NCI-H446 treated with DMSO at 0.1 percent for 48 hours (cell line): ENCODE measurements at places on chromosomes 3 and 15.

DNA sequence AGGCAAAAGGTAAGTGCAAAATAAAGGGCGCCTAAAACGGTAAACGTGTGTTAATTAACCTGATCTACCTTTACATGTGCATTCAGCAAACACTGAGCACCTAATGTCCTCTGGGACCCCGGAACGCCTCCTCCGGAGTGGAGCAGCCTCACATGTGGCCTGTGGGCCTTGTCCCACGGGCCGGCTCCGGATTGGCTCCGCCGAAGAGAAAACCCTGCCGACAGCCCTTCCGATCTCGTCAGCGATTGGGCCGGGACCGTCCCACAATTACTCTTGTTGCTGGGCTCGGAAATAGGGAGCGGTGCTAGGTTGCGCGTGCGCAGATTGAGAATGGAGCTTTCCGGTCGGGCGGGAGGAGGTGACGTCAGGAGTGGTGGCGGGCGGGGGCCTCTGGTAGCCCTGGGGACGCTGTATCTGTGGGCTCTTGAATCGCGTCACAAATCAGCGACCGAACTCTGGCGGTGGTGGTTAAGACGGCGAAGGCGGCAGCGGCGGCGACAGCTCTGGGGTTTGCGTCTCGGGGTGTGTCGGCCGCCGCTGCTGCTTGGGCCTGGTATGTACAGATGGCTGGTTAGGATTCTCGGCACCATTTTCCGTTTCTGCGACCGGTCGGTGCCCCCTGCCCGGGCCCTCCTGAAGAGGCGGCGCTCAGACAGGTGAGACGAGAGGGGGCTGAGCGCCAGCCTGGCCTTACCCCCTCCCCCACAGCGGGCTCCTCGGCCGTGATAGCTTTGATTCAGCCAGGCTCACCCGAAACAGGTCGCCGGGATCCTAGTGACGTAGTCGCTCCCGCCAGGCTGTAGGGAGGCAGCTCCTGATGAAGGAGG lies at the start of gene SENP2:
SENP2 (plus strand) TSS at position 437 of the 827 bp plus-strand sequence; CDS start at position 556, 119 bp downstream.
- peak; percentile 99 for DNase-seq

GRCh38 chr3:45670436-45670835 lies 18.8 kb upstream of the SACM1L start:
- no peak for DNase-seq

DNA sequence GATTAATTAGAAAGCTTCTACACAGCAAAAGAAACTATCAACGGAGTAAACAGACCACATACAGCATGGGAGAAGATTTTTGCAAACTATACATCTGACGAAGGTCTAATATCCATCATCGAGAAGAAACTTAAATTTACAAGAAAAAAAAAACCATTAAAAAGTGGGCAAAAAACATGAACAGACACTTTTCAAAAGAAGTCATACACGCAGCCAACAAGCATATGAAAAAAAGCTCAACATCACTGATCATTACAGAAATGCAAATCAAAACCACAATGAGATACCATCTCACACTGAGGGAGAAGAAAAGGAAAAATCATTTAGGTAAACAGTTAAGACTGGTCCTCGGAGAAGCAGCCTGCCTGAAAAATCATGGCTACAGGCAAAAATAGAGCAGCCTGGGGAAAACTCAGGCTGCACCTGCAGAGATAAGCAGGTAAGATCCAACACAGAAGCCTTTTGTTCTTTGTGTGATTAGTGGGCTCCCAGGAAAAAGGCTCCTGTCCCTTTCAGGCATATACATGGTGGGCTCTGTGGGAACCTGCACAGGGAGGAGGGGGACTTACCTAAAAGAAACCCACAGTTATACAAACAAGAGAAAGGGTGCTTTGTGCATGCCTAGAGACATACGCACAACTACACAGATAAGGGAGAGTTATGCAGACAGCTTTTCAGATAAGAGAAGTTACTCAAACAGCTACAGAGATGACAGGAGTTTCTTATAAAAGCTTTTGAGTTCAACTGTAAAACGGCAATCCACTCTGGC lies 49.3 kb downstream of the C3orf70 start:
- DNase-seq = no peak

DNA sequence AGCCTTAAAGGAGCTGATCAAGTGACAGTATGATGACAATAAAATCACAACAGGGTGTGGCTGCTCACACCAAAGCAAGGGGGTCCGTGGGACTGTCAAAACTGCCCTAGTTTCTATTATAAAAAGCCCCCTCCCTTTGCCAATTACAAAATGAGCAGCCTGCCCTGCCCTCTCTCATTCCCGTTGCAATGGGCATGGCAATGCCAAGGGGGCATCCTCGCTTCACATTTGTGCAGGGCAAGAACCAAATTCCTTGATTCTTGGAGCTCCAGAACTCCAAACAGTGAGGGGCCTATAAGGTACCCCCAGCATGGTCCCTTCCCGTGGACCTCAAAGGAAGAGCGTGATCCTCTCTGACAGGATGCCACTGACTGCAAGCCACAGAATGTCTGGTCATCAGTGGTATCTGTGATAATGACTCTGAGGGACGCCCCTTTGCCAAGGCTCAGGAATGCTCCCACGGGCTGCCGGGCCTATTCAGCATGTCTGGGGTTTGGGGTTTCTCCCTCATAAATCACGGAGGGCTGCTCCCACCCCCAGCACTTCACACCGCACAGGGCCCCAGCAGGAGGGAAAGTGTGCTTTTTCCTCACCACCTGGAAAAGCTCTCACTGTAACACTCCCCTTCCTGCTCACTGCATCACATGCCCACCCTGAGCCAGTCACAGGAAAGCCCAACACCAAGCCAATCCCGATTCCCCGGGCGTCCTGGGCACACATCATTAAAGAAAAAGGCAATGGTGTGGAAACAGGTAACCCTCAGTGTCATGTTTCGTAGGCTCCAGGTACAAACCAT lies 105.1 kb upstream of the TRPM1 start:
- no peak for DNase-seq
